ENCODE measurements at places on chromosomes 11 and 22.

DNA sequence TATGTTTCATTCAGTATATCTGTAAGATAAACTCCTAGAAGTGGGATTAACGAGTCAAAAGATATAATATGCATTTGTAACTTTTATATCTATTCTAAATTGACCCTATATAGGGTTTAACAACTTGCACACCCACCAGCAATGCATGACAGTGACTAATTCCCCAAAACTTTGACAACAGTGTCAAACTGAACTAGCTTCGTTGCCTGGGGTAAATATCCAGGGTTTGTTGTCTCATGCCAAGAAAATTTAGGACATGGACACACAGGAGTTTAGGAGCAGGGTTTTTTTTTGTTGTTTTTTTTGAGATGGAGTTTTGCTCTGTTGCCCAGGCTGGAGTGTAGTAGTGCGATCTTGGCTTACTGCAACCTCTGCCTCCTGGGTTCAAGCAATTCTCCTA lies 5.1 kb downstream of the SNU13 start:
- DNase-seq, result no peak

GRCh38 chr11:124520550-124520854 lies 23.0 kb downstream of the OR8B12 start:
- no peak for DNase-seq

- DNase-seq, result no peak
Measured at GRCh38 chr22:19143967-19144400, 467 bp downstream of the ESS2 start.

GRCh38 chr11:16001899-16002426 lies 354.4 kb downstream of the SOX6 start:
- DNase-seq, result no peak
